ENCODE measurements at places on chromosomes 11 and 22. TPM values are rescaled to one million over a fixed set of nuclear protein-coding genes. Genes with fewer than 3 reads are reported as not detected.

The MS4A6A gene
- total RNA-seq = 4.6 TPM

The MSANTD2 gene
- 4.2 TPM for total RNA-seq

The HTR3B gene
- not detected for total RNA-seq

GRCh38 chr11:94144664-94145063 is 16.0 kb downstream of the PANX1 start:
- H3K27ac ChIP-seq = no peak overlapping the region
- no peaks in the 10 kb centered on the region for H3K27me3 ChIP-seq
- no peak for DNase-seq

GRCh38 chr11:114942207-114942606 is 263.9 kb downstream of the NXPE2 start:
- no peaks in the 10 kb centered on the region for H3K36me3 ChIP-seq
- no peaks in the 10 kb centered on the region for H3K27me3 ChIP-seq
- no peaks in the 10 kb centered on the region for H3K4me1 ChIP-seq
- no peak for DNase-seq
- no peak overlapping the region for H3K4me3 ChIP-seq

DNA sequence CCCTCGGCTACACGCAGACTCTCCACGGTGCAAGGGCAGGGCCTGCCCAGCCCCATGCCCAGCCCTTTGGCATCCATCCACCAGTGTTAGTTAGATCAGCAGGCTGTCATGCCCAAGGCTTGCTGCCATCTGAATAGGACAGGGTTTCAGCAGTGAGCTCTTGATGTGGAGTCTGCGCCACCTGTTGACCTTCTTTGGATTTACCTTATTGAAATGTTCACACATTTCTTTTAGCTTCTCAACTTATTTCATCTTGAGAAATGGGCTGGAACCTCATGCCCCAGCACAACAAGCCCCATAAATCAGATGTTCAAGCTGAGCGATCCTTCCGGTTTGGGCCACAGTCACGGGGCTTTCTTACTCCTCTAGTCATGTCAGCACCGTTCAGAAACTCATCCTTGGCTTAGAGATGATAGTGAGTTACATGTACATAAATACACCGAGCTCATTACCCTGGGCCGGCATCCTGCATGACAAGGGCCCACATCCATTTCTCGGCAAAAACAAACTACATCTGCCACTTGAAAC is 61.7 kb downstream of the PARVB start:
- no peaks in the 10 kb centered on the region for H3K36me3 ChIP-seq
- DNase-seq = peak; percentile 96
- peaks cover 86% of the 10 kb centered on the region for H3K4me1 ChIP-seq
- H3K4me3 ChIP-seq = peak overlapping the region; percentile 29

GRCh38 chr11:113730887-113731726 is 25.0 kb upstream of the TMPRSS5 start:
- no peak overlapping the region for H3K27ac ChIP-seq
- H3K4me3 ChIP-seq = no peak overlapping the region
- H3K4me1 ChIP-seq = peaks cover 5% of the 10 kb centered on the region

DNA sequence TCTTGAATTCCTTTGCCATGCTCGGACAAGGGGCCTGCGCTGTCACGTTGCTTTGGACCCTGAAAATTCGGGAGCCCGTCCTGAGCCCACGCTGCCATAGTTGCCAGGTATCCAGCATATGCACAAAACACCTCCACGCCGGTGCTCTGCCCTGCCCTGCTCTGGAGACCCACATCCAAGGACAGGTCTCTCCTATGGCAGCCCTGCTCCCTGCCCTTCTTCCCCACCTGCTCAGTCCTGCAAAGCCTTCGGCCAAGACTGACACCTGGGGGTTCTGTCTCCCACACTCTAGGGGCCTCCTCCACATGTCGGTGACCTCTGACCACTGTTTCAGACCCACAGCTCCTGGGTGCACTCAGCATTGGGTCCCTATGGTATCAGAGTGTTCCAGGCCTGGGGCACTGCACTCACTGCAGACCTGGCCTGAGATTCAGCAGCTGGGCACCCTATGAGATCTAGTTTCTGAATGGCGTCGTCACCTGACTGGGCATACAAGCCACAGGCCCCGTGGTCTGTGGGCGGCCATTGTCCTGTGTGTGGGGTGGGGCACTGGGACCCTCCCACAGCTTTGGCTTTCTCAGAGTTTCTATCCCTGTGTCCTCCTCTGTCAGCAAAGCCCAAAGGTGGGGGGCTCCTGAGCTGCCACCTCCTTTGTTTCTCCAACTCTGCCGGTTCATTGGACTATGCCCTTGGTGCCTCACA is 2.0 kb upstream of the KRTAP5-6 start:
- no peak for DNase-seq
- no peaks in the 10 kb centered on the region for H3K27me3 ChIP-seq
- peaks cover 7% of the 10 kb centered on the region for H3K4me1 ChIP-seq
- no peaks in the 10 kb centered on the region for H3K36me3 ChIP-seq

DNA sequence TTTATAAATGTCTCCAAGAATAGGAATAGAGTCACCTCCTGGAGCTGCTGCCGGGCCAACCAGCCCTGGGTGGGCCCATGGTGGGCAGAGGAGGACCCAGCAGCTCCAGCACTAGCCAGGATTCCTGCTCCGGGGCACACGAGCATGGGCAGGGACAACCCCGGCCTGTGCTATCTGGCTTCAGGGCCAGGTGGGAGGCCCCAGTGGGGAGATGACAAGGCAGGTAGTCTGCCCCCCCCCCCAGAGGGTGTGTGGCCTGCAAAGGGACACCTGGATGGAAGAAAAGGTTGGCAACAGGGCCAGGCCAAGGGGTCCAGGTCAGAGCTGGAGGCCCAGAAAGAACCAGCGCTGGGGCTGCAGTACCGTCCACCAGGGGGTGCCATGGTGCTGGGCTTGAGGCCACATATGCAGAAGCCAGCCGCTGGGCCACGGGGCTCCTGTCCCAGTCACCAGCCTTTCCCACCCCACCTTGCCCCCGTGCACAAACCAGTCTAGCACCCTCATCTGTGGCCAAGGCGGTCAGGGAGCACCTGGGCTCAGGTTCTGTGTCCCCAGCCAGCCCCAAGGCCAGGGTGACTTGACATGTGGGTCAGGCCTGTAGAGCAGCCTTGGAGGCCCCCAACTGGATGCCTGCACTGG is 3.4 kb downstream of the TSPAN32 start:
- DNase-seq = peak; percentile 64
- no peaks in the 10 kb centered on the region for H3K27me3 ChIP-seq
- H3K27ac ChIP-seq = no peak overlapping the region

GRCh38 chr11:33402066-33402465 is 144.9 kb downstream of the HIPK3 start:
- H3K27ac ChIP-seq = no peak overlapping the region
- H3K4me1 ChIP-seq = no peaks in the 10 kb centered on the region
- no peak for DNase-seq
- H3K4me3 ChIP-seq = no peak overlapping the region

- H3K36me3 ChIP-seq = no peaks in the 10 kb centered on the region
- no peaks in the 10 kb centered on the region for H3K27me3 ChIP-seq
- no peak overlapping the region for H3K4me3 ChIP-seq
- no peaks in the 10 kb centered on the region for H3K4me1 ChIP-seq
Observed at GRCh38 chr11:134543241-134543640, 131.2 kb upstream of the B3GAT1 start.

GRCh38 chr11:119591836-119592310 is 137.1 kb downstream of the NECTIN1 start:
- H3K4me1 ChIP-seq = no peaks in the 10 kb centered on the region
- H3K4me3 ChIP-seq = no peak overlapping the region
- H3K27me3 ChIP-seq = no peaks in the 10 kb centered on the region
- no peak overlapping the region for H3K27ac ChIP-seq

- peak overlapping the region; percentile 15 for H3K27ac ChIP-seq
- peaks cover 33% of the 10 kb centered on the region for H3K4me1 ChIP-seq
- peaks cover 8% of the 10 kb centered on the region for H3K36me3 ChIP-seq
- H3K27me3 ChIP-seq = no peaks in the 10 kb centered on the region
- no peak overlapping the region for H3K4me3 ChIP-seq
Observed at GRCh38 chr11:47411884-47412746, 3.7 kb downstream of the SLC39A13 start.

GRCh38 chr11:112470355-112470754 is 209.7 kb upstream of the PLET1 start:
- peaks cover 11% of the 10 kb centered on the region for H3K4me1 ChIP-seq
- H3K4me3 ChIP-seq = no peak overlapping the region
- no peaks in the 10 kb centered on the region for H3K36me3 ChIP-seq
- no peaks in the 10 kb centered on the region for H3K27me3 ChIP-seq
